Thyroid gland (tissue), 4 donors: ENCODE measurements at places on chromosomes 1 and 21. TPM values are rescaled to one million over a fixed set of nuclear protein-coding genes. Genes with fewer than 3 reads are reported as not detected.

DNA sequence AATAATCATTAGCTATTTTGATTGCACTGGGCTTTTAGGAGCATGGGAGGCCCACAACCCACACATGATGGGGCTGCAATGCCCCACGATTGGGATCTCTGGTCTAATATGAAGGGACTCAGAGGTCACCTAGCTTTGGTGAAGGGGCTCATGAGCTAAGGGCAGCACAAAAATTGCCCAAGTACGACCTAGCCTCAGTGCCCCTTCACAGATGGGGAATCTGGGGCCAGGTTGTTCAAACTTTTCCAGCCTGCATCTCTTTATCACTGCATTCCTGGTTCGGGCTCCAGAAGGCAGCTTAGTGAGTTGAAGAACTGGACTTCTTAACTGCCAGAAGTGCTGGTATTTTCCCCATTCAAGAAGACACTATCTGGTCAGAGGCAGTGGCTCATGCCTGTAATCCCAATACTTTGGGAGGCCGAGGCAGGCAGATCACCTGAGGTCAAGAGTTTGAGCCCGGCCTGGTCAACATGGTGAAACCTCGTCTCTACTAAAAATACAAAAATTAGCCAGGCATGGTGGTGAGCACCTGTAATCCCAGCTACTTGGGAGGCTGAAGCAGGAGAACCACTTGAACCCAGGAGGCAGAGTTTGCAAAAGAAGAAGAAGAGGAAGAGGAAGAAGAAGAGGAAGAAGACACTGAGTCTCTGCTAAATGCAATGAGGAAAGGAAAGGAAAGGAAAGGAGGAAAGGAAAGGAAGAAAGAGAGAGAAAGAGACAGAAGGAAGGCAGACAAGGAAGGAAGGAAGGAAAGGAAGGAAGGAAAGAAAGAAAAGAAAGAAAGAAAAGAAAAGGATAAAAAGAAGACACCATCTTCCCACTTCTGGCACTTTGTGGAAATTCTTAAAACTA, 258.5 kb upstream of the IRF2BP2 start:
- H3K4me3 ChIP-seq, result no peak overlapping the region
- no peak for DNase-seq
- H3K27me3 ChIP-seq, result no peaks in the 10 kb centered on the region
- no peaks in the 10 kb centered on the region for H3K4me1 ChIP-seq
- H3K36me3 ChIP-seq, result no peaks in the 10 kb centered on the region
- no peak overlapping the region for H3K27ac ChIP-seq

- no peaks in the 10 kb centered on the region for H3K4me1 ChIP-seq
- H3K4me3 ChIP-seq, result no peak overlapping the region
- H3K36me3 ChIP-seq, result no peaks in the 10 kb centered on the region
- no peaks in the 10 kb centered on the region for H3K27me3 ChIP-seq
- no peak overlapping the region for H3K27ac ChIP-seq
Observed at GRCh38 chr1:245691897-245692296, 537.1 kb downstream of the KIF26B start.

DNA sequence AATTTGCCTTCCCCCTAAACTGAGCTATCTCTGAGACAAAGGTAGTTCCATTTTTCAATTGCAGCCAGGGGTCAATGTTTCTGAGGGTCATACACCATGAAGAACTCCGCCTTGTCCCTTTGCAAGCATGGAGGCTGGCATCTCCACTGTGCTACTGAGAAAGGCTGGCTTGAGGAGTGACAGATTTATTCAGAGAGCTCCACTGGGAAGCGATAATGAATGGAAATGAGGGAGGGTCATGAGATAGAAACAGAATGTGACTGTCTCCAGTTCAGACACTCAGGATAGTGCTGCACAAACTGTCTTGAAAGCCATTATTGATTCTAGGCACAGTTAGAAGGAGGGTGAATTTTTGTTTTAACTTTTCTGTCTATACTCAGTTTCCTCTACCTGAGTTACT, 197.5 kb downstream of the ZNF326 start:
- DNase-seq, result no peak
- H3K4me1 ChIP-seq, result no peaks in the 10 kb centered on the region
- H3K27ac ChIP-seq, result no peak overlapping the region
- H3K36me3 ChIP-seq, result no peaks in the 10 kb centered on the region
- no peak overlapping the region for H3K4me3 ChIP-seq

DNA sequence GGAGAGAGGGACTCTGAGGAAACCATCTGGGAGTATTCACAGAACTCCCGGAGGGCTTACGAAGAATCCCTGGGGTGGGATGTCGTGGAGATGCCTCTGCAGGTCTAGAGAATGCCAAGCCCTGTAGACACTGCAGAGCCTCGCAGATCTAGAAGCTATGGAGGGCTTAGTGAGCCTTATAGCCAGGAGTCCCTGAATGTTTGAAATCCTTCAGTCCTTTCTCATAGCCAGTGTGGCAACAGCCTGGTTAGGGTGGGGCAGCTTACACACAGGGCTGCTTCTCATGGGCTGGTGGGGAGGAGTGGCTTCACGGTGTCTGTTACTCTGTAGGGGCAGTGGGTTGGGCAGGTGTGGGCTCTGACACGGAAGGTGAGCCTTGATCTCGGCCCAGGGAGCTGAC, 44.2 kb upstream of the KDM4A start:
- H3K4me1 ChIP-seq, result no peaks in the 10 kb centered on the region
- DNase-seq, result no peak
- H3K27me3 ChIP-seq, result no peaks in the 10 kb centered on the region
- H3K36me3 ChIP-seq, result peaks cover 18% of the 10 kb centered on the region

GRCh38 chr1:219188331-219188803, 14.7 kb downstream of the LYPLAL1 start:
- H3K27ac ChIP-seq, result peak overlapping the region; percentile 36
- H3K27me3 ChIP-seq, result no peaks in the 10 kb centered on the region
- no peak for DNase-seq
- H3K4me3 ChIP-seq, result no peak overlapping the region
- H3K36me3 ChIP-seq, result no peaks in the 10 kb centered on the region

- no peaks in the 10 kb centered on the region for H3K4me1 ChIP-seq
- peaks cover 6% of the 10 kb centered on the region for H3K27me3 ChIP-seq
Observed at GRCh38 chr21:45642122-45642813, 1.3 kb upstream of the PCBP3 start.

DNA sequence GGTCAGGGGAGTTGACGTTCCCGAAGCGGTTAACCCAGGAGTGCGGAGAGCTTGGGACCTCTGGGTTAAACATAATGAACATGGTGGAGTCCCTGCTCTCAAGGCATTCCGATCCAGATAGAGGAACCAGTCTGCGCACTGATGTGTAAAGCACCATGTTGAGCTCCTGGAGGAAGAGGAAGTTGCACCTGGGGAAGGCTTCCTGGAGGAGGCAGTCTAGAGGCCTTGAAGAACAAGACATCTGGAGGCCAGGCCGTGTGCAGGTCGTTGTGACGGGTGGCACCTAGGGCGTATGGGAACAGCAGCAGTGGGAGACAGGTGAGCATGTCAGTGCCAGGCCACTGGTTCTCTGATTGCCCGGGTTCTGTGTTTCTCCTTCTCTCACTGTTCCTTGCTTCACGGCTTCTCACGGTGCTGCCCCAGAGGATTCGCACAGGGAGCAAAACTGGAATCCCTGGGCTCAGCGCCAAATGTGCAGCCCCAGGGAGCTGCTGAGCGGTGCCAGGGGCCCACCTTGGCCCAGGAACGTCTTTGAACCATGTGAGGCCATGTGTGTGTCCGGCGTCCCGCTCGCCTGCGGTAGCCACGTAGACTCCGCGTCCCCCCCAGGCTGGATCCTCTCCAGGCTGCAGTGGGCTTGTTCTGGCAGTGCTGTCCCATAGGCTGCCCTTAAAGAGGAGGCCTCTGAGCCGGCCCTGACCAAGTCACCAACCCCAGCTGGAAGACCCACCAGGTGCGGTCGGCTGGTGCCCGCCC, 122.9 kb upstream of the GALNT2 start:
- no peaks in the 10 kb centered on the region for H3K4me1 ChIP-seq
- H3K27me3 ChIP-seq, result no peaks in the 10 kb centered on the region
- H3K36me3 ChIP-seq, result no peaks in the 10 kb centered on the region
- H3K27ac ChIP-seq, result no peak overlapping the region

DNA sequence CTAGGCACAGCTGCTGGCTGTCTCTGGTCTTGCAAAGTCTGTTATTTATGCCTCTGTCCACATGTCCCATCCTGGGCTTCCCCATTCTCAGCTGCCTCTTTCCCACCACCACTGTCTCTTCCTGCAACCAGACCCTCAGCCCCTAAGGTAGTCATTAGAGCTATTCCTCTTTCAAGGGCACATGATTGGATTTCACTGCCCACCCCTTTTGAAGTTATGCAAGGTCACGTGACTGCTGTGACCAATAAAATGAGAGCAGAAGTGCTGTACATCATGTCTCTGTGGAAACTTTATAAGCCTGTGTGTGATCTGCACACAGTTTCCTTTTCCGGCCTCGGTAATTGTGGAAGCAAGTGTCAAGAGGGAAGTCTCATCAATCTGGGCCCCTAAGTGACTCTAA, 136.6 kb upstream of the HMGB4 start:
- H3K4me1 ChIP-seq, result no peaks in the 10 kb centered on the region
- H3K36me3 ChIP-seq, result no peaks in the 10 kb centered on the region
- H3K27ac ChIP-seq, result no peak overlapping the region
- H3K27me3 ChIP-seq, result no peaks in the 10 kb centered on the region
- DNase-seq, result no peak
- no peak overlapping the region for H3K4me3 ChIP-seq

GRCh38 chr1:204885288-204885711, 14.6 kb downstream of the NFASC start:
- no peak for DNase-seq
- H3K36me3 ChIP-seq, result no peaks in the 10 kb centered on the region
- no peak overlapping the region for H3K4me3 ChIP-seq
- no peaks in the 10 kb centered on the region for H3K4me1 ChIP-seq
- H3K27ac ChIP-seq, result no peak overlapping the region
- H3K27me3 ChIP-seq, result no peaks in the 10 kb centered on the region

DNA sequence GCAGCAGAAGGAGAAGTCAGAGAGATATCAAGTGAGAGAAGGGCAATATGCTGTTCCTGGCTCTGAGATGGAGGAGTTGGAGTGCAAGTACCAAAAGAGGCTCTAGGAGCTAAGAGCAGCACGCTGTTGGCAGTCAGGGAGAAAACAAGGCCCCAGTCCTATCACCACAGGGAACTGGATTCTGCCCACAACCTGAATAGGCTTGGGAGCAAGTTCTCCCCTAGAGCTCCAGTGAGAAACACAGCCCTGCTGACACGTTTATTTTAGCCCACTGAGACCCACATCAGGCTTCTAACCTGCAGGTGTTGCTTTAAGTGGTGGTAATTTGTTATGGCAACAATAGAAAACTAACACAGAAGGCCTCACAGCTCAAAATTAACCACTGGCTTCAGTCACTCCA, 31.8 kb upstream of the ZNF644 start:
- no peak for DNase-seq
- no peak overlapping the region for H3K4me3 ChIP-seq
- no peaks in the 10 kb centered on the region for H3K4me1 ChIP-seq
- no peaks in the 10 kb centered on the region for H3K36me3 ChIP-seq
- H3K27ac ChIP-seq, result no peak overlapping the region
- no peaks in the 10 kb centered on the region for H3K27me3 ChIP-seq

DNA sequence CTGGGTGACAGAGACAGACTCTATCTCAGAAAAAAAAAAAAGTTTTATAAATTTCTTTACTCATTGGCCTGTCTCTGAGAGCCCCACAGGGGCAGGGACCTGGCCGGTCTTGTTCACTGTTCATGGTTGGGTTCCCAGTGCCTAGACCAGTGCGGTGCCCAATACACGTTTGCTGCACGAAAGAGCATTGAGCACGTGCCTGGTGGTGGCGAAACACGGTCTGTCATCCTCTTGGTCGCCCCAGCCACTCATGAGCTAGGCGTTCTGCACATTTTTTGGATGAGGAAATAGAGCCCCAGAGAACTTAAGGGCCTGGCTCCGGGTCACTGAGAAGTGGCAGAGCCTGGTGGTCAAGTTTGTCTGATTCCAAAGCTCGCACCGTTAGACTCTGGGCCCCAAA, 18.7 kb upstream of the EPHA8 start:
- H3K4me3 ChIP-seq, result no peak overlapping the region
- H3K4me1 ChIP-seq, result no peaks in the 10 kb centered on the region
- no peak overlapping the region for H3K27ac ChIP-seq
- no peaks in the 10 kb centered on the region for H3K36me3 ChIP-seq

DNA sequence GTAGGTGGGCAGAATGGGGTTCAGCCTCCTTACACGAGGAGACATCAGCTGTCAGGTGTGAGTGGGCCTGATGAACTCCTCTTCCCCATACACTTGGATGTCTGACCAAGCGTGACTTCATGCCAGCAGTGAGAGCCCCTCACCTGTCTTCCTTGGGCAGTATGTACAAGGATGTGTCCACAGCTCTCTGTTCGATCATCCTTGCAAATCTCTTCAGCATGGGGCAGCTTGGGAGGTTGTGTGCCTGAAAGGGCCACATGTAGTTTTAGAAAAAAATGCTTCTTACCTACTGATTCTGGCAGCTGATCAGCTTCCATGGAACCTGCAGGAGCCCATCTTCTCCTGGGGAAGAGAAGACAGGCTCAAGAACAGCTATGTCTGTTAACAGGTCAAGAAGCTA, 18.0 kb downstream of the ACP6 start:
- peak overlapping the region; percentile 55 for H3K27ac ChIP-seq
- H3K27me3 ChIP-seq, result no peaks in the 10 kb centered on the region
- H3K4me1 ChIP-seq, result peaks cover 10% of the 10 kb centered on the region
- DNase-seq, result peak; percentile 50
- peaks cover 14% of the 10 kb centered on the region for H3K36me3 ChIP-seq

- H3K36me3 ChIP-seq, result no peaks in the 10 kb centered on the region
- no peak for DNase-seq
- H3K4me3 ChIP-seq, result no peak overlapping the region
- no peaks in the 10 kb centered on the region for H3K4me1 ChIP-seq
Observed at GRCh38 chr21:45055861-45056260, 18.5 kb upstream of the ADARB1 start.

DNA sequence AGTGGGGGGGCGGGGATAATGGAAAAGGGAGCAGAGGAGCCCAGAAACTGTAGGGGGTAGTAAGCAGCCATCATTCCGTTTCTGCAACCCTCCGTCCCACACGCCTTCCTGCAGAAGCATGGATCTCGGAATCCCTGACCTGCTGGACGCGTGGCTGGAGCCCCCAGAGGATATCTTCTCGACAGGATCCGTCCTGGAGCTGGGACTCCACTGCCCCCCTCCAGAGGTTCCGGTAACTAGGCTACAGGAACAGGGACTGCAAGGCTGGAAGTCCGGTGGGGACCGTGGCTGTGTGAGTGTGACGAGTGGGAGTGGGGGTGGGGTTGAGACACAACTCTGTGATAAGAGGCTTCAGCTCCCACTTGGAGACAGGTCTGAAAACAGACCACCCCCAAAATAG, 706 bp downstream of the CREB3L4 start:
- no peak for DNase-seq
- peak overlapping the region; percentile 98 for H3K27ac ChIP-seq
- peaks cover 22% of the 10 kb centered on the region for H3K4me1 ChIP-seq
- no peaks in the 10 kb centered on the region for H3K27me3 ChIP-seq

The TMEM51 gene
- total RNA-seq, result 6.7 TPM

The FAM229A gene
- total RNA-seq, result 5.8 TPM

The NLRP3 gene
- 0.94 TPM for total RNA-seq

The PLEKHN1 gene
- 0.27 TPM for total RNA-seq

The SERPINC1 gene
- not detected for total RNA-seq

The CRYAA gene
- total RNA-seq, result not detected

The C1orf87 gene
- total RNA-seq, result not detected

The TSPAN2 gene
- 4.6 TPM for total RNA-seq

The SLC45A1 gene
- total RNA-seq, result 4.8 TPM
